ENCODE measurements at places on chromosomes 13 and 19.

DNA sequence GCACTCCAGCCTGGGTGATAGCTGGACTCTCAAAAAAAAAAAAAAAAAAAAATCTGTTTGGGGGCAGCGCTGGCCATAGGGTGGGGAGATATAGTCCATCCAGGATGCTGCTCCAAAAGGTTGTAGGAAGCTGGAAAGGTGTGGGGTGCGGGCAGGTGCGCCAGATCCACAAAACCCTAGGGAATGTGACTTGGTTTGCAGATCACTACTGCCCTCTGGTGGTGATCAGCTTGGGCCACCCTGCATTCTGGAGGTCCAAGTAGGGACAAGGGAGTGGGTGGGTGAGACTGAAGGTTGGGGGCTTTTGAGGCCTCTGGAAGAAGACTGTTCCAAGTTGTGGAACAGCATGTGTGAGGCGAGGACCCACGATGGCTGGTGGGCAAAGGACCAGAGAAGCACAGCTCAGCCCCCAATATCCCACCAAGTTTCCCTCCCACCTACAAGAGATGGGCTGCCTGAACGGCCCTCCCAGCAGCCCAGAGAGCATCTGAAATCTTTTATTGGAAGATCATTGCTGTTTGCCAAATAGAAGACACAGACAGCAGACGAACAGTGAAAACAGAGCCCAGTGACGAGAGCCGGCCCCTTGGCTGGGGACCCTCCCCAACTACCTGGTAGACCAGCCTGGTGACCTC is 10.4 kb upstream of the TYK2 start:
- peak; percentile 49 for DNase-seq

- peak; percentile 53 for DNase-seq
These were observed 2.7 kb downstream of the PRKACA start for GRCh38 chr19:14114854-14115253.

- peak; percentile 76 for DNase-seq
These were observed 13.7 kb downstream of the PVR start for GRCh38 chr19:44657211-44657921.

GRCh38 chr13:76790526-76790925 is 95.7 kb downstream of the KCTD12 start:
- DNase-seq = no peak

- peak; percentile 61 for DNase-seq
These were observed 722 bp downstream of the COLGALT1 start for GRCh38 chr19:17555929-17556813.

DNA sequence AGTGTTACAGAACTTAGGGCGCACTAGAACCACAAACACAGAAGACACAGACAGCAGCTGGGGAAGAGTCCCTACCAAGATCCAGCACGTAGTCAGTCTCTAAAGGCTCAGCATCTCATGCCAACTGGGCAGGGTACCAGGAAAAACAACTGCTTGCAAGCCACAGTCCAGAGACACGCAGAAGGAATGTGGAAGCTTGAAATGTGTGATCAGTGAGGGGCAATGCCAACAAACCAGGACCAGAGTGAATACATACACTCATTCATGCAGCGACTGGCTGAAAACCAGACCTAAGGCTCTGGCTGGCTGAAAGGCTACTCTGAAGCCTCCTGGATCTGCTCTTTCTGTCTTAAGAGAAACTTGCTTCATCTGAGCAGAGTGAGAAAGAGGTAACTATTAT is 1484.8 kb downstream of the EFNB2 start:
- no peak for DNase-seq

- DNase-seq = no peak
These were observed at the start of gene ZNF418 for GRCh38 chr19:57934820-57935665. Gene ZNF418, minus strand, starts transcription at chr19:57935402. Its CDS starts 1,580 bp downstream, at chr19:57933822.

- no peak for DNase-seq
These were observed 259.5 kb downstream of the NHLRC3 start for GRCh38 chr13:39297664-39298171.

- DNase-seq = no peak
These were observed 25.1 kb upstream of the CD70 start for GRCh38 chr19:6616011-6616410.

DNA sequence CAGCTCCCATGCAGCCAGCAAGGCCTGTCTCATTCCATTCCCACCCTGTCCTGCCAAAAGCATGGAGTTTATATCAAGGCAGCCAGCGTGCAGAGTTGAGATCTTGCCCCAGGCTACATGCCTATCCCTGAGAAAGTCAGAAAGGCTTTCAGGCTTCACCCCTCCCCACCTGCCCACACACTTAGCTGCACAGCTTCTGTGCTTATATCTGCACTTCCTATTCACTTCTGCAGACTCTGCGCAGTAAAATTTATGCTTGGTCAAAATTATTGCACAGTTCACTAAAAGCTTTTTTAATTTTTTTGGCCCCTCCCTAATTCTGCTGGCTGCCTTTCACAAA is 12.5 kb upstream of the ZNF675 start:
- no peak for DNase-seq

- DNase-seq = no peak
These were observed 28.4 kb upstream of the CNMD start for GRCh38 chr13:52767949-52768516.

- DNase-seq = no peak
These were observed 142.4 kb downstream of the MYCBP2 start for GRCh38 chr13:77184455-77184854.

DNA sequence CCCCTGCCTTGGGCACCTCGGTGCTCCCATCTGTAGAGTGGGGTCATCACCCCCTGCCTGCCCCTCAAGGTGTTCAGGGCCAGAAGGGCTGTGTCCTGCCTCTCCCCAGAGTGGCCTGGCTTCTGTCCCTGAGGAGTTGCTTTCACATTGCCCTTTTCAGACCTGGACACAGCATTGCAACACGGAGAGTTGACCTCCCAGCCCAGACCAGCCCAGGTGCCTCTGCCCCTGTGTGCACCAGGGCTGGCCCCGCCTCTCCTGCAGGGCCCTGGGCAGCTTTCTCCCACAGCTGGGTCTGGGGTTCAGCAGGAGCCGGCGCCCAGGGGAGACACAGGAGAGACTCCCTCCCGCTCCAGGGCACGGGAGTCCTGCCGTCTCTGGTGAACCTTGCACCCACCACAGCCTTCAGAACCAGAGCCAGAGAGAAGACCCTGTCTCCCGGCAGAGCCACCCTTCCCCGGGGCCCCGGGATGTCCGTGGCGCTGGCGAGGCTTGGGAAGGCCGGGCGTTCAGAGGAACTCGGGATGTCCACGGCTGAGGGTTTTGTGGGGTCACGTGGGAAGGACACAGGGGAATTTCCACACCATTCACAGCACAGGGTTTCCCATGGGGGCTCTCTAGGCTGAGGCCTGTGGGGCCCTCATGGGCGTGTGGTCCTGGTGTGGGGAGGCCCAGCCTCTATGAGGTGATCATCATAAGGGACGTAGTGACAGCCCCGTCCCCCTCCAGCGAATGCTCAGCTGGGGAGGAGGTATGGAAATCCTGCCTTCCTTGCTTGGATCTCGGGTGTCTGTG is 23.2 kb downstream of the C13orf46 start:
- no peak for DNase-seq

DNA sequence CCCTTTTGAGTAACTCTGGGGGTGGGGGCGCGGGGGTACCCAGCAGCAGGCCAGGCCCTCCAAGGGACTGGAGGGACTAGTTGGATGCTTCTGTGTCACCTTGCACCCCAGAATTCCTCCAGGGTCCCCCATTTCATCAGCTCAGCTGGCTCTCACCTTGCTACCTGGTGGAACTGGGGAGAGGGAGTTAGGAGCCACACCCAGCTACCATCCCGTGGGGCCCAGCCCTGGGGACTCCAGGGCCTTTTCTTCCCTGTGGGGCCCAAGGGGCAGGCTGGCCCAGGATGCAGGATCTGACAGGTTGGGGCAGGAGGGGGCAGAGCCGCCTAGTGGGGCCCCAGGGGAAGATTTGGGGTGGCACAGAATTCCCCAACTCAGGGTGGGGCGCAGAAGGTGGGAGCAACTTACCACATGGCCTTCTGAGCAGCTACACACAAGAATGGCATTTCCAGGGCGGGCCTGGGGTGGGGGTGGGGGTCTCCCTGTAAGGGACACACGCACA is 32.8 kb upstream of the NANOS3 start:
- DNase-seq = no peak

DNA sequence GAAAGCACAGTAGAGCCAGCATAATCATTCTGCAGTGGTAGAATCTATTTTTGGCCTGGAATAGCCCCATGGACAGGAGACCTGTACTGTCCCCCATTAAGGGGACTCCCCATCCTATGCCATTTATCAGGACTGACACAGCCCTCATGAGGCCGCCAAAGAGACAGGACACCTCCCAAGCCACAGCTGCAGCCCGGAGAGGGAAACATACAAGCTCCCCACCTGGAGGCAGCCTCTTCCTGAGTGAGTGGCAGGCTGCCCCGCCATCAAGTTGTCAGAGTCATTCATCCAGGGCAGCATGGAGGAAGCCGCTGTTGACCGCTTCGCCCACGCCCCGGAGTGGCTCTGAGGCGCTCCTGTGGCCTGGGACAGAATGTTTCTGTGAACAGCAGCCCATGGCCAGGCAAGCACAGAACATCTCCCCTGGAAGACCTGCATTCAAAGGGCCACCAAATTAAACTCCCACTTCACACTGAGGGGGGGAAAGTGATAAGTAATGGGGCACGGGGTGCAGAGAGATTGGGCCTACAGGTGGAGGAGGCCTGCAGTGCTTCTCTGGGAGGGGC is 111.3 kb downstream of the ZDHHC20 start:
- DNase-seq = no peak

DNA sequence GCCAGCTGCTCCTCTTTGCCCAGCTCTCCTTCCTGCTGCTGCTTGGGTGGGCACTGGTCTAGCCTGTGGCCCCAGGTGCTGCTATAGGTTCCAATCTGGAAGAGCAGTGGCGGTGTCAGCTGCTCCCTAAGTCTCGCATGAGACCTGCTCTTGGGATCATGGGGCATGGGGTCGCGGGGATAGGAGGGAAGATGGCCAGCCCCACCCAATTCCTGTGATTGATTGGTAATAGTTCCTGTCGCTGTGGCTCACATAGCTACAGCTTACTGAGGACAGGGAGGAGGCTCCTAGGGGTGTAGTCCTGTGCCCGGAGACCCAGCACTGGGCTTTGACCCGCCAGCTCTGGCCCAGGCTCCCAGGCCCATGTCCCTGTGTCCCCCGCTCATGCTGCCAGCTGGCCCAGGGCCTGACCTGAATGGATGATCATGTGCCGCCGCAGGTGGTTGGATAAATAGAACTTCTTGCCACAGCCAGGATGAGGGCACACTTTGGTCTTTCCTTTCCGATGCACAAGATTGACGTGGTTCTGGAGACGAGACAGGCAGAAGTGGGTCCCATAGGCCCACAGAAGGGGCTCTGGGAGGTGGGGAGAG is 4.5 kb upstream of the ELAVL3 start:
- no peak for DNase-seq

- DNase-seq = no peak
These were observed 21.4 kb downstream of the NWD1 start for GRCh38 chr19:16741084-16741483.

DNA sequence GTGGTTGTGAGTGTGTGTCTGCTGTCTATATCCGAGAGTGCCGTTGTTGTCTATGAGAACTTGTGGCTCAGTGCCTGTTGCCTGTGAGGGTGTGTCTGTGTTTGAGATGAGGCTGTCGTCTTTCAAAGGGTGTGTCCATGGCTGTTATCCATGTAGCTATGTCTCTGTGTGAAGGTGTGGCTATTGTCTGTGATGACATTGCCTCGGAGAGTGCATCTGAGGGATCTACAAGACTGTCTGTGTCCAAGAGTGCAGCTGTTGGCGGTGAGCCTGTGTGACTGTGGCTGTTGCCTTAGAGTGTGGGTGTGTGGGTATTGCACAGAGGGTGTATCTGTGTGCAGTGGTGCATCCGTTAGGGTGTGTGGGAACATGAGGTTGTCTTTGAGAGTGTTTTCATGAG is 4.9 kb downstream of the NUMBL start:
- no peak for DNase-seq
